ENCODE measurements at places on chromosomes 12 and 14. TPM values are rescaled to one million over a fixed set of nuclear protein-coding genes. Genes with fewer than 3 reads are reported as not detected.

DNA sequence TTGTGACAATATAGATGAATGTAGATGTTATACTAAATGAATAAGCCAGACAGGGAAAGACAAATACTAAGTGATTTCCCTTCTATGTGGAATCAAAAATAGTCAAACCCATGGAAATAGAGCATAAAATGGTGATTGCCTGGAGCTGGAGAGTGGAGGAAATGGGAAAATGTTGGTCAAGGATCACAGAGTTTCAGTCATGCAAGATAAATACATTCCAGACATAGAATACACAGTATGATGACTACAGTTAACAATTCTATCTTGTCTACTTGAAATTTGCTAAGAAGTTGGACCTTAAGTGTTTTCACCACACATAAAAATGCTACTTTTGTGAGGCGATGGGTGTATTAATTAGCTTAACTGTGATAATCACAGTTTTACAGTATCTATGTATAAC, 1182.7 kb downstream of the AACS start:
- no peak for DNase-seq
- no peaks in the 10 kb centered on the region for H3K36me3 ChIP-seq
- no peak overlapping the region for H3K4me3 ChIP-seq
- no peaks in the 10 kb centered on the region for H3K27me3 ChIP-seq

DNA sequence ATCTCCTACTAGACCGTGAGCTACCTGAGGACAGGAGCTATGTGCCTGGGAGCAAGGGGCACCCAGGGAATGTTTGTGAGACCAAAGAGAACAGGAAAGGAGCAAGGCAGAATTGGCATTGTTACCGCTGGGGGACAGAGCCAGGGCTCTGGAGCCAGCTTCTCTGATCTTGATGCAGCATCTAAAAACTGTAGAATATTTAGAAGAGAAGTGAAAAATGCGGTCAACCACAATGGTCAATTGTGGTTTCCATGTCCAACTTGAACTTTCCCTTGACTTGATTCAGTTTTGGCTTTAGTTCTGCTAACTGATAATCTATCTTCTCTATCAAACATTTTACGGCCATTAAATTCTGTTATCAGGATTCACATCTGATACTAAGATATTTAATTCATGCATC, 201.2 kb downstream of the ANO4 start:
- H3K27me3 ChIP-seq, result no peaks in the 10 kb centered on the region
- no peaks in the 10 kb centered on the region for H3K36me3 ChIP-seq
- H3K4me1 ChIP-seq, result no peaks in the 10 kb centered on the region

GRCh38 chr12:42468921-42469320, 120.6 kb downstream of the PRICKLE1 start:
- peaks cover 29% of the 10 kb centered on the region for H3K4me1 ChIP-seq
- H3K36me3 ChIP-seq, result peaks cover 40% of the 10 kb centered on the region
- H3K27ac ChIP-seq, result no peak overlapping the region
- H3K4me3 ChIP-seq, result no peak overlapping the region

DNA sequence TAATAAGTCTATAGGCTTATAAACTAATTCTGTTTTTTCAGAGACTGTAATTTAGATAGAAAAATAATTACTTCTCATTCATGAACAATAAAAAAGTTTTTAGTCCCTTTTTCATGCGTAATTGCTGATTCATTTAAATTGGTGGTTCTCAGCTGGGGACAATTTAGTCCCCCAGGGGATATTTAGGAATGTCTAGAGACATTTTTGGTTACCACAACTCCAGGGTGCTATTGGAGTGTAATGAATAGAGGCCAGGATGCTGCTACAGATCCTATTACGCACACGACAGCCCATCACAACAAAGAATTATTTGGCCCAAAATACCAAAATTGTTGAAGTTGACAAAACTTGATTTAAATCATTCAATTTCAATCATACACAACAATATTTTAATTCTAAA, 22.8 kb upstream of the VCPKMT start:
- H3K36me3 ChIP-seq, result peaks cover 73% of the 10 kb centered on the region
- no peak for DNase-seq
- H3K27me3 ChIP-seq, result no peaks in the 10 kb centered on the region
- no peak overlapping the region for H3K27ac ChIP-seq
- no peak overlapping the region for H3K4me3 ChIP-seq

Gene HIGD1C
- total RNA-seq, result not detected

Gene KRT77
- total RNA-seq, result not detected

Gene MYO1H
- not detected for total RNA-seq
